ENCODE measurements at places on chromosomes 1 and 21.

- no peak for DNase-seq
Measured at GRCh38 chr1:201772178-201772577, 56.8 kb upstream of the IPO9 start.

GRCh38 chr1:36968730-36969129 lies 65.6 kb downstream of the GRIK3 start:
- no peak for DNase-seq

GRCh38 chr1:198904321-198904720 lies 265.5 kb downstream of the PTPRC start:
- DNase-seq = no peak

DNA sequence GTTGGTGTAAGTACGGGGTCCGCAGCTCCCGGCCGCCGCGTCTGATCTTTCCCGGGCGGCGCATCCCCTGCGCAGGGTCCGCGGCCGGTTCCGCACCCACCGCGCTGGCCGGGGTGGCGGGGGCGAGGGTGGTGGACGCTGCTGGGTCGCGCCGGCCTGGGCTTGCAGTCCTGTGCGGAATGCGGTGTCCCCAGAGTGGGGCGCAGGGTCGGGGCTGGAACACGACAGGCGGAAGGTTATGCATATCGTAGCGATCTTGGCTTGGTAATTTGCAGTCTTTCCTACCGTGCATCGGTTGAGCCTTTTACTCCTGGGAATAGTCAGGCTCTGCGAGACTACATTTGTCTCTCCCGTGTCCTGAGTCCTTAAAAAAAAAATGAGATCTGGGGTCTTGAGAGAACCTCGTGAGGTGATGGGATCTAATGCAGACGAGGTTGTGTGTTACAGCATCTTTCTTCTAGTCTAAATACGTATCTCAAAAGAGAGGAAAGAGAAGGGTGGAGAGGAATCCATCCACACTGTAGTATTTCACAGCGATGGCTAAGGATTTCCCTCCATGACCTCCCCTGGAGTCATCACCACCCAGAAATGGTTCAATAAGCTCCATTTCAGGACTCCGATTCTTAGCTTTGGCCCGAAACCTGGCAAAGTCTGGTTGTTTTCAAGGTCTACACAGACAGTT lies 572 bp downstream of the ATP1B1 start:
- no peak for DNase-seq

DNA sequence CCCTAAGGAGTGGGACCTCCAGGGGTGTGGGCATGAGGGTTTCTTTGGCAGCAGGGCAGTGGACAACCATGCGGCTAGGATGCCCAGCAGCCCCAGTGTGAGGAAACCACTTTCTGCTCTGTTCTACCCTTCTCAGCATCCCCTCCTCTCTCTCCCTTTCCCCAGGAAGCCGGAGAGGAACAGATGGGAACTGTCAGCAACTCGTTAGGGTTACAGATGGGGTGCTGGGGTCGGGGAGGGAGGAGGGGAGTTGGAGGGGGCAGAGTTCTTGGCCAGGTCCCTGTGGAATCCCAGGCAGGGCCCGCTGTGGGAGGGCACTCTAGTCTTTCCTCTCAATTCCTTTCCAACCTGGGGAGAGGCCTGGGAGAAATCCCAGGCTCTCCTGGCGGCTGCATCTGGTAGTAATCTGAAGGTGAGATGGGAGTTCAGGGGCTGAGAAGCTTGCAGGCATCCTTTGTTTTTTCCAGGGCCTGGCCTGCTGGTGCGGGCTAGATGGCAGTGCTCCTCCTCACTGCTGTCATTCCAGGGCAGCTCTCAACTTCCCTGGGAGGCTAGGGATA lies 93.9 kb upstream of the CSF3R start:
- no peak for DNase-seq

GRCh38 chr1:220089650-220090556 lies at the start of gene BPNT1:
BPNT1 (minus strand) TSS chr1:220089788; CDS start chr1:220079846, 9,942 bp downstream.
- peak; percentile 97 for DNase-seq

DNA sequence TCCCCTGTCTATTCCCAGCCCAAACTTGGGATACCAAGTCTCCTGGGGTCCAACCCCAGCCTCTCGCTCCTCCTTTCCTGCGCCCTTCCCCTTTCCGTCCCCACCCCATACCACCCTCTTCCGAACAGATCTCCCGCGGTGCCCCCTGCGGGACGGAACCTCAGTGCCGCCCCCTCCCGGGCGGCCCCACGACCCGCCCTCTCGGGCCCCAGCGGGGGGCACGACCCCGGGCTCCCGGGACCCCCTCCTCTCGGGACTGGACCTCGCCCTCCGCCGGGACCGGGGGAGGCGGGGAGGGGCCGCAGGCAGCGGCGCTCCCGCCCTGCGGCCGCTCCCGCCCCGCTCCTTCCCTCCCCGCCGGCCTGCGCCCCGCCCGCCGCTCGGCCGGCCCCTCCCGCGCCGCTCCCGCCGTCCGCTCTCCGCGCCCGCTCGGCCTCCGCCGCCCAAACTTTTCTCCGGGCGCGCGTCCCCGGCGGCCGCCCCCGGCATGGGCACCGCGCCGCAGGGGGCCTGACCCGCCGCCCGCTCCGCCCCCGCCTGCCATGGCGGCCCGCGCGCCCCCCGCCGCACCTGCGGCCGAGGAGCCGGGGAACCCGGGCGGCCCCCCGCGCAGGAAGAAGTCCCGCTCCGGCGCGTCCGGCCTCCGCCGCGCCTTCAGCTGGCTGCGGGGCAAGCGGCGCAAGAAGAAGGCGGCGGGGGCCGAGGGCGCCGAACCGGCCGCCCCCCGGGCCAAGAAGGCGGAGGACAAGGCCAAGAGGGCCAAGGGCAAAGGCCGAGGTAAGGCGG lies 39.0 kb upstream of the SYNC start:
- no peak for DNase-seq

DNA sequence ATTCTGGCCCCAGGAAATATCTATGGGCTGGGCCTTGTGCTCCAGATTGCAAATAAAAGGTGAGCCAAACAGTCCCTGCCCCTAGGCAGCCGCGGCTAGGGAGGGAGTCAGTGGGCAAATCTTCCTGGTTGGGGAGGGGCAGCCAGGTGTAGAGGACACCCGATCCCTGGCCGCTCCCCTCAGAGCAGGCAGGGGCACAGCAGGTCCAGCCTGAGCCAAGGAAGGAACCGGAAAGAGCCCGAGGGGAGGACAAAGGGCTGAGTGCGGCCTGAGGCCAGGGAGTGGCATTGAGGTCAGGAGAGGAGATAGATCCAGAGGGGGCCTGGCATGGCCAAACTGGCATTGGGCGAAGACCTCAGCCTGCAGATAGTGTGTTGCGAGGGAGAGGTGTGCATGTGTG lies 36.6 kb upstream of the ARF1 start:
- DNase-seq = no peak

GRCh38 chr21:32844653-32845436 lies 73.3 kb upstream of the PAXBP1 start:
- DNase-seq = no peak

GRCh38 chr1:19478322-19478721 lies 7.0 kb downstream of the CAPZB start:
- DNase-seq = peak; percentile 20
